ELR (cell line): ENCODE measurements at places on chromosomes 7 and 10.

- DNase-seq, result no peak
These were observed 551.0 kb upstream of the FOXK1 start for GRCh38 chr7:4131063-4131462.

- DNase-seq, result no peak
These were observed 37.0 kb upstream of the PDCD4 start for GRCh38 chr10:110834629-110835301.

- peak; percentile 18 for DNase-seq
These were observed 213.4 kb downstream of the GPR37 start for GRCh38 chr7:124552217-124552616.

GRCh38 chr10:45592432-45592831 lies 80.1 kb downstream of the ZFAND4 start:
- DNase-seq, result no peak

DNA sequence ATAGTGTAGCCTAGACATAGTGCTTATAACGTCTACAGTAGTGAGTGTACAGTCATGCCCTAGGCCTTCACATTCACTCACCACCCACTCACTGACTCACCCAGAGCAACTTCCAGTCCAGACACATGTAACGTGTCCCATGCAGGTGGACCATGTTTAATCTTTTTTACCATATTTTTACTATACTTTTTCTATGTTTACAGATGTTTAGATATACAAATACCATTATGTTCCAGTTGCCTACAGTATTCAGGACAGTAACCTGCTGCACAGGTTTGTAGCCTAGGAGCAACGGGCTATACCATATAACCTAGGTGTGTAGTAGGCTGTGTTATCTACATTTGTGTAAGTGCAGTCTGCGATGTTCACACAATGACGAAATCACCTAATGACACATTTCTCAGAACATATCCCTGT lies 11.0 kb downstream of the MPP7 start:
- DNase-seq, result peak; percentile 86

DNA sequence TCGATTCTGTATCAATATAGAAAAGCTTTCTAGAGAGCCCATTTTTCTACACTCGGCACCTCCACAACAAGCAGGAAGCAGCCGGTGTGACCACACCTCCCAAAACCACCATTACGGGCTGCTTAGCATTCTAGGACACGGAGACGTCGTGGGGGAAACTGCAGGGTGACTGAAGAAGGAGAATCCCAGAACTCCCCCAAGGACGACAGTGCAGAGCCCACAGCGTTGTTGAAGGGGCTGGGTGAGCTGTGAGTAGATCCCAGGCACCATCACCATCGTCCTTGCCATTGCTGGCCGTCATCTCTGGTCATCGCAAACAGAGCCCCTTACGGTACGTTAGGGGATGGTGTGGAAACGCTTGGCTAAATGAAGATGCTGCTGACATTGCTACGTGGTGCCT lies 351.8 kb downstream of the PTPRN2 start:
- DNase-seq, result no peak

DNA sequence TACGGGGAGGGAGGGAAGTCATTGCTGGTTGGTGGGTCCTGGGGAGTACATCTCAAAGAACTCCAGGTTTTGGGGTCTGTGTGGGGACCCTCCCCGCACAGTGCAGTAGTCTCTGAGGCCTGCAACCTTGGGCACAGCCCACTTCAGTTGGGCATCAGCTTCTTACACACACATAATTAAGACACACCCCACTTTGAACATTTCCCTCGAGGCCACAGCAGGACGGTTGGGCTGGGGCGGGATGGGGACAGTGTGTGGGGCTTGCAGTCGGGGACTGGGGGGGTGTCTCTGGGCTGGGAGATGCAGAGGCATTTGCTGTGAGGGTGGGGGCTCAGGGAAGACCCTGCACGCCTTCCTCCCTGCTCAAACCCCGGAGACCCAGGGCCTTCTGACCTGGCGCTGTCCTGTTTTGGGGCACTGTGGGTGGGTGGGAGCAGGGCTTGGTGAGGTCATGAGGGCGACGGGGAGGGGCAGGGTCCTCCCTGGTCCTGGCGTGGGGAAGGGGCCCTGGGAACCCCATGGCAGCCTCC lies 1.3 kb downstream of the LFNG start:
- peak; percentile 49 for DNase-seq

- DNase-seq, result peak; percentile 86
These were observed 208.3 kb downstream of the PPP1R3A start for GRCh38 chr7:113710310-113711096.

DNA sequence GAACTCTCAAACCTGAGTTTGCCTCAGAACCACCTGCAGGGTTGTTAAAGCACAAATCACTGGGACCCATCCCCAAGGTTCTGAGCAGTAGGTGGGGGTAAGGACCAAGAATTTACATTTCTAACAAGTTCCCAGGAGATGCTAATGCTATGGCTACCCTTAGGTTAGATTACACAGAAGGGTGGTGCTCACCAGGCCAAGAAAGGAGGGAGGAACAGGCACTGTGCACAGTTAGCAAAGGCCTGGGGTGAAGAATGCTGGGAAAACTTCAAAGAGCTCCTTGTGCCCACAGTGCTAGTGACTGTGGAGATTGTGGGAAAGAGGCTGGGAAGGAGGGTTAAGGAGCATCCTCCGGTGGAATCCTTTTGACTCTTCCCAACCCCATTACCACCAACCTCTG lies 8.7 kb upstream of the PRSS2 start:
- DNase-seq, result no peak

- DNase-seq, result no peak
These were observed 251.8 kb upstream of the MKI67 start for GRCh38 chr10:128377988-128378387.

DNA sequence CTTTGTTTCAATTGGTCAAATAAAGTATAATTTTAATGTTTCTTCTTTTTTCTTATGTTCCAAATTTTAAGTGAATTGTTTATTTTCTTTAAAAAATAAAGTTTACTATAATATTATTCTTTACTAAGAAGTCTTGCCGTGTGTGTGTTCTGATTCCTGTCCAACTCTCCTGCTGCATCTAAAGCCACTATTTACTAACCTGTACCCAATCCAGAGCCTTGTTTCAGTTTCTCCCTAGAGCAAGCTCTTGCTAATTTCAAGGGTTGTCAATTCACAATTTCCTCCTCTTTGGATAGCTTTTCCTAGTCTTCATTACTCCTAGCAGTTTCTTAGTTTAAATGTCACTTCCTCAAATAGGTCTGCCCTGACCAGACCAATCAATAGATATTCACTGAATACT lies 314.9 kb upstream of the SEMA3A start:
- DNase-seq, result no peak

DNA sequence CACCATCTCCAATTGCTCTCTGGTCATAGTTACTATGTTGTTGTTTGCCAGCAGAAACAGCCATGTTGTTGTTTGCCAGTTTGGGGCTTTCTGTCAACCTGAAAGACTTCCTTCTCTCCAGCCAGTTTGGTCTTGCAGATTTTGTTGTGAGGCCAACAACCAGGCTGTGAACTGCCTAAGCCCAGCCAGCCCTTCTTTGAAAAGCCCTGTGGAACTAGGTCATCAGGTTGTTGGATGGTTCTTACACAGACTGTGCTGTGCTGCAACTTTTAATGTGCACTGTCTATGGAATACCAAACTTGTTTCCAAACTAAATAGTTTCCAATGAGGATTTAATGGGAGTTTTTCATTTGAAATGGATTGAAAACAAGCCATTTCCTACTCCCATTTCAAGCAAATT lies 592.7 kb upstream of the GALNT17 start:
- DNase-seq, result no peak

- DNase-seq, result peak; percentile 63
These were observed 72.5 kb downstream of the C10orf90 start for GRCh38 chr10:126598009-126598408.

GRCh38 chr10:34954142-34954541 lies 136.0 kb downstream of the CUL2 start:
- no peak for DNase-seq

- no peak for DNase-seq
These were observed 22.1 kb upstream of the PRKAR1B start for GRCh38 chr7:749140-749551.

- DNase-seq, result peak; percentile 47
These were observed 8.5 kb downstream of the VOPP1 start for GRCh38 chr7:55563596-55564325.

DNA sequence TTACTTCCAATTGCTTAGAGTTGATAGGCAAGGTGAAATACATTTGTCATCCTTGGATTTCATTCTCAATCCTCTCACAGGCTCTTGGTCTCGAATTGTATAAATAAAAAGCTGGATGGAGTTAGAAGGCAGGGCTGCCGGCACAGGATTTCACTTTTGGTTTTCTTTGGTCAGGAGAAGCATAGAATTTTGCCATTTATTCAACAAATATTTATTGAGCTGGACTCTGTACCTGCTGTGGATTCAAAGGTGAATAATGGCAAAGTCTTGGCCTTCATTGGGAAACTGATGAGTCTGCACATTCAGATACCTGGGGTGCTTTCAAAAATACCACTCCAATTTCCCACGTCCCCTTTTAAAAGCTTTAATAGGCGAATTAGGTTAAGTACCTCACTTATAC lies 49.7 kb downstream of the PDK4 start:
- no peak for DNase-seq

GRCh38 chr7:36128448-36129047 lies 24.5 kb upstream of the EEPD1 start:
- DNase-seq, result peak; percentile 94

DNA sequence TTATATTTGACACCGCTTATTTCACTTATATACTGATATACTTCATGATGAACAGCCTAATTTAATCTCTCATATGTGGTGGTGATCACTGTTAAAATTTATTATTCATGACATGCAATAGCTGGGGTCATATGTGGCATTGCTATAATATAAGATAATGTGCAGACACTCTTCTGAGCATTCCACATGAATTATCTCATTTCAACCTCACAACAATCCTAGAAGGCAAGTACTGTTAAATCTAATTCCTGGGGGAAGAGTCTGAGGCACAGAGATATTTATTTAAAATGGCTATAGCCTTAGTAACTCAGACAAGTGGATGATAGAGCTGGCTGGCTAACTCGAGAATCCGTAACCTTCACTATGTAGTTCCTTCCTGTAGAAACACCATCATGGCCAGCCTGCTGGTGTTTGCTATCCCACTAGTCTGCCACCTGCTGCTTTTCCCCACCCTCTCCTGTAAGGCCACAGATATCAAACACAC lies 46.6 kb upstream of the A1CF start:
- DNase-seq, result no peak

- no peak for DNase-seq
These were observed 4.3 kb upstream of the UCMA start for GRCh38 chr10:13238271-13239077.

- no peak for DNase-seq
These were observed 138.5 kb upstream of the RET start for GRCh38 chr10:42938351-42938750.

DNA sequence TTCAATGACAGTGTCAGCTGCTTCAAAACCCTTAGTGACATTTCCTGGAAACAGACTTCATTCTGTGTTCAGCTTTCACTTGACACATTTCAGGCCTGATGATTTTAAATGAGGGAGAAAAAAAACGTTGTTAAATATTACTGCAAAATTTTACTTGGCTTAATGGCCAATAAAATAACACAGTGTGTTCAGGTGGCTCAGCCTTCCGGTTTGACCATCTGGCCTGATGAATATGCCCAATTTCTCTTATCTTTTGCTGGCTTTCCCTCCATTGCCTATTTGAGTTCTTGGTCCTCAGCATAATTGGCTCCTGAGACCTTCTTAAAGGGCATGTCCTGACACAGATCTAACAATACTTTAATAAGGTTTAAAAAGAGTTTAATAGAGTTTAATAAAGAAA lies 462.4 kb downstream of the ADRA2A start:
- no peak for DNase-seq

DNA sequence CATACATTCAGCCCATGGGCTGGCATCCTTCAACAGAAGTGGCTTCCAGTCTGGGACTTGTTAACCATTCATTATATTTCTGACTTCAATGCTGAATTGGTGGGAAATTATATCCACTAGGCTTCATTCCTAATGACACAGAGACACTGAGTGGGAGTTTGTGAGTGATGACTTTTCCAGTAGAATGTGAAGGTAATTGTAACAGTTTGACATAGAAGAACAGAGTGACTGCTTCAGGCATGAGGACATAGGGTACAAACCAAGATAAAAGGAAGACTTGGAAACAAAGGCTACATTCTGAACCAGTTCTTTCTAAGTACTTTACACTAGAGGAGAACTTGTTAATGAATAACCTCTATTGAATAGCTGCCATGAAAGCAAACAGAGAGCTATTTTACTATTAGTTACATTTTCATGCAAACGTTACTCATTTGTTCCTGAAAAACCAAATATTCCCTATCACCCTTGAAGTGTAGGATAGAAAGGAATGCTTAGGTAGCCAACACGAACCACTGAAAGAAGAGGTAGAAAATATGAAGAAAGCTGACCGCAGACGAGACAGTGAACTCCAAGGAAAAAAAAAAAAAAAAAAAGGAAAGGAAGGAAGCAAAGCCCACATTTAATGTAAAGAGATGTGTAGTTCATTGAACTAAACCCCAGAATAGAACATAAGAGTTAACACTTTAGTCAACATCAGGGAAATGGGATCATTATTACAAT lies 237.0 kb upstream of the SEMA3C start:
- DNase-seq, result no peak

DNA sequence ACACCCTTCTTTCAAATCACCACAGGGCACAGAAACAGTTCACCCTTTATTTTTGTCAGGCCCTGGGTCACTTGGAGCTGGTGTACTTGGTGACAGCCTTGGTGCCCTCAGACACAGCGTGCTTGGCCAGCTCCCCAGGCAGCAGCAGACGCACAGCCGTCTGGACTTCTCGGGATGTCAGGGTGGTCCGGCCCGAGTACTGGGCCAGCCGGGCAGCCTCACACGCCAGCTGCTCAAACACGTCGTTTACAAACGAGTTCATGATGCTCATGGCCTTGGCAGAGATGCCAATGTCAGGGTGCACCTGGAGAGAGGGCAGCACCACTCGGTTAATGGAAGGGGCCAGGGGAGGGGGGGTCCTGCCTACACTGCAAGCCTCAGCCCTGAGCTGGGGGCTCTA lies 2.5 kb downstream of the H2BK1 start:
- no peak for DNase-seq

DNA sequence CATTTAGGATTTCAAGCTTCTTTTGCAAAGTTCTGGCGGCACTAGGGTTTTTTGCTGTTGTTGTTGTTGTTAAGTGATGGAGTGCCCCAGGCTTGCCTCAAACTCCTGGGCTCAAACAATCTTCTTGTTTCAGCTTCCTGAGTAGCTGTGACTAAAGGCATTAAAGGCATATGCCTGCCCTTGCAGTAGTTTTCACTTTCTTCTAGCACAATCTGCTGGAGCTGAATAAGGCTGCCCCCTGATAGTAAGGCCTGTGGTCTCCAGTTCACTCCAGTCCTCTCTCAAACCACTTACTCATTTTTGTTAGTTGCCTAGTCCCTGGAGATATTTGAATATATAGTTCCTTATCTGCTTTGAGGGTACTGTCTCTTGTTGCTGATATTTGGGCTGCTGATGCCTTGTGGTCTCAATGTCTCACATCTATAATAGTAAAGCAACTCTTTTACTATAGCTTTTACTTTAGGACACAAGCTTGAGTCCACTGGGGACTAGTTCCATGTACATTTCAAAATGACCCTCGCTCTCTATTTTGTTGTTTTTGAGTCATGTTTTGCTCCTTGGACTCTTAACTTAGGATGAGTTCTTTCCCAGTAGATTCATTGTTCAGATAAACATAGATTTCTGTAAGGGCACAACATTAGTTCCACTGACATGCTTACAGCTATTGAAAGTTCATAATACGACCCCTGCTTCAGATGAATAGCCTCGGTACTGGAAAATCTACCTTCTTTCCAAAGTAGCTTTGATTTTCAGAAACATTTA lies 25.5 kb downstream of the PHF14 start:
- no peak for DNase-seq

GRCh38 chr10:114322344-114322743 lies 82.0 kb downstream of the AFAP1L2 start:
- DNase-seq, result no peak

GRCh38 chr10:70186571-70186970 lies 16.3 kb upstream of the SAR1A start:
- DNase-seq, result peak; percentile 32
